Choroid plexus epithelial cell (primary cell): ENCODE measurements at places on chromosomes 5 and 9.

DNA sequence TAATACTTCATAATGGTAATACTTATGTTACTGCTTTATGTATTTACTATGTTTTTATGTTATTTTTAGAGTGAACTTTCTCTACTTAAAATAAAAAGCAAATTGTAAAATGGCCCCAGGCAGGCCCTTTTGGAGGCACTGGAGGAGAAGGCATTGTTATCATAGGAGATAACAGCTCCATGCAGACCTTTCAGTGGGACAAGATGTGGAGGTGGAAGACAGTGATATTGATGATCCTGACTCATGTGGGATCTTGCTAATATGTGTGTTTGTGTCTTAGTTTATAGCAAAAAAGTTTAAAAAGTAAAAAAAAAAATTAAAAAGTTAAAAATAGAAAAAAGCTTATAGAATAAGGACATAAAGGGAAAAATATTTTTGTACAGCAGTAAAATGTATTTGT, 74.5 kb downstream of the IQGAP2 start:
- DNase-seq: no peak

- no peak for DNase-seq
Observed at GRCh38 chr5:19531374-19531952, 456.5 kb downstream of the CDH18 start.

DNA sequence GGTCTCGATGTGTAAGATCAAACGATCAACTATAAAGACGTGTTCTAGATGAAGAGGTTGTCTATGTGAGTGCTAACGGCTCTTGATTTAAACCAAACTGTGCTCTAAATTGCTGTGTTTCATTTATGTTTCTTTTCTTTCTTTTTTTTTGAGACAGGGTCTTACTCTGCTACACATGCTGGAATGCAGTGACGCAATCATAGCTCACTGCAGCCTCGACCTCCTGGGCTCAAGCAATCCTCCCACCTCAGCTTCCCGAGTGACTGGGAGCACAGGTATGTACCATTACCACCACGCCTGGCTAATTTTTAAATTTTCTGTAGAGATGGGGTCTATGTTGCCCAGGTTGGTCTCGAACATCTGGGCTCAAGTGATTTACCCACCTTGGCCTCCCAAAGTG, 24.0 kb upstream of the RNF130 start:
- DNase-seq: no peak

- DNase-seq: no peak
Observed at GRCh38 chr5:119336845-119337580, 18.8 kb upstream of the TNFAIP8 start.

DNA sequence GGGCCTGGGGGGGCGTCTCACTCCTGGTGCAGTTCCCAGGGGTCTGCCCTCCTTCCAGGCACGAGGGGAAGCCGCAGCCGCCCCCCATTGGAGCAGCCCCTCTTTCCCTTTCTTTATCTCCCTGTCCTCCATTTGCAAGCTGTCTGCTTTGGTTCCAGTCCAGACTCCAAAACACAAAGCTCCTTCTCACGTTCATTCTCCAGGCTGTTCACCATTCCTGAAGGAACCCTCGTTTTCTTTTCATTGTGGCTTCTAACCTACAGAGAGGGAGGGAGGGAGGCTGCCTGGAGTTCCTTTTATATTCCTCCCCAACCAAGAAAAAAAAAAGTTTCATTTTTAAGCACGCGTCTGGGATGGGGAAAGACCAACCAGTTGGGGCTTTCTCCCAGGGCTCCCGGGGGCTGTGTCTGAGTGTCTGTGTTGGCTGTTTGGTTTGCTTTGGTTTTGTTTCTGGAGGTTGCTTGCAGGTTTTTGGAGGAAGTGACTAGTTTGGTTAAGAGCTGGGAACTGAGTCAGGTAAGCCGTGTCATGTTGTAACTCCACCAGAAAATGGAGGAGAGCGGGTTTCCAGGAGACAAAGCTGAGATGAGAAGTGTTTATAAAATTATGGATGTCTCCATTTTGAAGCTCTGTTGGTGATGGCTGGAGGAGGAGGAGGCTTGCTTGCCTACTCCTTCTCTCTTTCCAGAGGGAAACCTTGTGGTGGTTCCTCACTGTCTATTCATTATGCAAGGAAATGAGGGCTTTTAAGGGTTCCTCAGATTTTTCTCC, 1.6 kb downstream of the ZNF462 start:
- DNase-seq: peak; percentile 53

DNA sequence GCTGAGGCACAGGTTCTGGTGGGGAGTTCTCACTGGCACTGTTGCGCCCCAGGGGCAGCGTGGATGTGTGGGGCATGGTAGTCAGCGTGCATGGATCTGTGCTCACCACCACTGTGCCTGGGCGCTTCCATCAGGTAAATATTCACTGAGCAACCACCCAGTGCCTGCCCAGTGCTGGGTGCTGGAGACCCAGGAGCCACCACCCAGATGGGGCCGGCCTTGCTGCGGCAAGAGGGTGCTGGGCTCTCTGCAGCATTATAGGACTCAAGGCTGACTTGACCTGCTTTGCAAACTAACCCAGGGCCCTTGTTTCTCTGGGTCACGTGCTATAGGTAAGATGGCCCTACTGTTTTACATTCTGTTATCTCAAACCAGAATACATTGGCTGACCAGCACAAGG, 60.5 kb downstream of the DAP start:
- no peak for DNase-seq

GRCh38 chr9:131518553-131518952, 12.5 kb downstream of the UCK1 start:
- DNase-seq: no peak

GRCh38 chr9:101235105-101235866, 149.5 kb downstream of the BAAT start:
- peak; percentile 33 for DNase-seq

DNA sequence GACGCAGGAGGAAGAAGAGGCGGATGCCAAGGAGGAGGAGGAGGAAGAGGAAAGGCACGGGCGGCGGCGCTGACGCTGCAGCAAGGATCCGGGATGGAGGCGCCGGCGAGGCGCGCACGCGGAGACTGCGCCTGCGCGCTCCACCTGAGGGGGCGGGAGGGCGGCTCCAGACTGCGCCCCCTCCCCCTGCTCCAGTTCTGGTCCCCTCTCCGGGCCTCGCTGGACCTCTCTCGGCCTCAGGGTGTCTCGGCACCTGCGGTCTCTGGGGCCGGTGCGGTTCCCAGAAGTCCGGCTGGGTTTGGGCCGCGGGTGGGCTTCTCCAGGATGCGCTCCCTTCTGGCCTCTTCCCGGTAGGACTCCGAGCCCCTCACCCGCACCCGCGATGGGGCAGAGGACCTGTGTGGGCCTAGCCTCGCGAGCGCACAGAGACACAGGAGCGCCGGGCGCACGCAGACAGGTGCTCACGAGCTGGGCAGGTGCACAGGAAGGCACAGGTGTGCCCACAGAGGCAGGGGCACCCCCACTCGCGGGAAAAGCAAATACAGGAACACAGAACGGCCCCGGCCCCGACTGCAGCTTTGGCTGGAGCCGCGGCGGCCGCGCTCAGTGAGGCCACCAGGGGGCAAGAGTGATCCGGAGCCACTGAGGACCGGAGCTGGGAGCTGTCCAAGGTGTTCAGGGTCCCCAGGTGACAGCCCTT, at the start of gene NPDC1:
Gene NPDC1, minus strand, starts transcription at position 90 of the 700 bp plus-strand sequence. CDS start 188 bp downstream, outside the sequence.
- DNase-seq: peak; percentile 68

DNA sequence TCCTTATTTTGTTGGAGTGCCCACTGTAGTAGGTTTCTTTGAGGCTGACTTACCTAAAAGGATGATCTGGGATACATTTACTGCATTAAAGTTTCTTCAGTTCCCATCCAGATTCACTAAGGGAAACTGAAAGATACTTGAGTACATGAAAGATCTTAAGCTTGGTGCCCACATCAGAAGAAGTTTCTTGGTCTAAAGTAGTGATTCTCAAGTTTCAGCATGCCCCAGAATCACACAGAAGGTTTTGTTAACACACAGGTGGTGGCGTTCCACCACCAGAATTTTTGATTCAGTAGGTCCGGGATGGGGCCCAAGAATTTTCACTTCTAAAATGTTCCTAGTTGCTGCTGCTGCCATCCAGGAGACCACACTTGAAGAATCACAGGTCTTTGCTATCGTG, 171.0 kb downstream of the ZNF462 start:
- no peak for DNase-seq

DNA sequence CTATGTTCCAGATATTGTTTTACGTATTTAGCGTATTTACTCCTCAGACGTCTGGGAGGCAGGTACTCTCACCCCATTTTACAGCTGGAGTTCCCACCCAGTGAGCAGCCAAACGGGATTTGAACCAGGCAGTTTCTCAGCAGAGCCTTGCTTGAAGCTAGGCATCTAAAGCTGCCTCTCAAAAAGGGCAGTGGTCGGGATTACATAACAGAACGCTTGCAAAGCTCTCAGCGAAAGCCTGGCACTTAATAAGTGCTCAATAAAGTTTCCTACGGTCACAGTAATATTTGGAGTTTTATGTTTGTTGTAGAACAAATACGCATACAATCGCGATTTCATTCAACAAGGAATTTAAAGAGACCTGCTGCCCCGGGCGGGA, 286 bp upstream of the BSPRY start:
- DNase-seq: no peak

DNA sequence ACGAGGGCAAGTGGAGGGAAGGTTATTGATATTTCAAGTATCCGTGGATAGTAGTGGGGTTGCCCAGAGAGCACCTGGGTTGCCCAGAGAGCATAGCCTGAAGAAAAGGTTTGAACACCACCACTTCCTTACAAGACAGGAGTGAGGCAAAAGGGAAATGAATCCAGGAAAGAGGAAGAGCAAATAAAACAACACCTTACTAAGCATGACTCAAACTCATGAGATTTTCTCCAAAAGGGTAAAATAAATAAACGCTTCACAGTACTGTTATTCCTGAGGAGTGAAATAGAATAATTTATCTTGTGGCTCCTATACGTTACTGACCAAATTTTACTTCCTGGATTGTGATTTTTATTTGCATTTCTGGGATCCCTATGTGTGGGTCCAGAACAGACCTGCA, 65.2 kb upstream of the PTPRD start:
- DNase-seq: peak; percentile 23

- no peak for DNase-seq
Observed at GRCh38 chr5:63089147-63089546, 510.5 kb downstream of the LRRC70 start.

- DNase-seq: peak; percentile 9
Observed at GRCh38 chr5:169647566-169647965, 10.5 kb downstream of the DOCK2 start.

- no peak for DNase-seq
Observed at GRCh38 chr9:70130266-70130665, 86.6 kb downstream of the MAMDC2 start.

DNA sequence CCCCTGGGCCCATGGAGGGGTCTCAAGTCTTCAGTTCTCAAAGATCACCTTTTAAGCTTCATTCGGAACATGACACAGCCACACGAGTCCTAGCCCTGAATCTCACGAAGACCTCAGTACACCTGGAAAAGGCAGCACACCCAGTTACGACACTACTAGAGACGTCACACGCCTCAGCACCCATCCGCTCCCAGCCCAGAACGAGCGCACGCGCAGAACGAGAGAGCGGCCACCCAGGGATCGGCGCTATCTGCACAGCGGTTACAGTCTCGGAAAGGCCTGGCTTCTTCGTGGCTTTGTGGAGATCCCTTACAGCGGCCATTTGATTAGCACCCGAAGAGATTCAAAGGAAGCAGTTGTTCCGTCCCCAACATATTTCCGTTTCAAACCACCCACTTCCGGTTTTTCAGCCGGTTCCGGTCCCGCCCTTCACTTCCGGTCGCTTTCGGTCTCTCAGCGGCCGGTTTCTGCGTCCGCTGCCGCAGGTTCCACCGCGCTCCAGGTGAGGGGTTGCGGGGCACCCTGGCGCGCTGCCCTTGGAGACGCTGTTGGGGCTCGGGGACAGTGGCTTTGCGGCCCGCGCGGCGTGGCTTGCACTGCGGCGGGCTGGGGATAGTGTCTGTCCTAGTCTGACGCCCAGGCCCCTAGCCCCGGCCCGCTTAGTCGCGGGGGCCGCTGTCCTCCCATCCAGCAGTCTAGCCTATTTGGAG, at the start of gene UBLCP1:
Gene UBLCP1, plus strand, starts transcription at position 432 of the 710 bp plus-strand sequence. CDS start 5,626 bp downstream, outside the sequence.
- DNase-seq: peak; percentile 75

DNA sequence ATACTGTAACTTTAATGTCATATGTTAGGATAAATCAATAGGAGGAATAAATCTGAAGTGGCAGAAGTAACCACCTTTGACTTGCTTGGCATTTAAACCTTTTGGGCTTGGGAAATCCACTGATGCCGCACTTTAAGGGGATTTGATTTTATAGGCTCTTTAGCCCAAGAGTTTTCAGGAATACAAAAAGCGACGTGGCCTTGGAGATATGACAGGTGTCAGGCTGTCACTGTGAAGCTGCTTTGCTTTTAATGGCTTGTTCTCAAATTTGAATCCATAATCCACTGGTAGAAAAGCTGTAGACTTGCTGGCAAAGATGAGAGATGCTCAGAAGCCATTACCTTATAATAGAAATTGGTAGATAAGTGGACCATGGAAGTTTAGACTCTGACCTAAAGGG, 71.6 kb downstream of the GABRG2 start:
- DNase-seq: no peak

DNA sequence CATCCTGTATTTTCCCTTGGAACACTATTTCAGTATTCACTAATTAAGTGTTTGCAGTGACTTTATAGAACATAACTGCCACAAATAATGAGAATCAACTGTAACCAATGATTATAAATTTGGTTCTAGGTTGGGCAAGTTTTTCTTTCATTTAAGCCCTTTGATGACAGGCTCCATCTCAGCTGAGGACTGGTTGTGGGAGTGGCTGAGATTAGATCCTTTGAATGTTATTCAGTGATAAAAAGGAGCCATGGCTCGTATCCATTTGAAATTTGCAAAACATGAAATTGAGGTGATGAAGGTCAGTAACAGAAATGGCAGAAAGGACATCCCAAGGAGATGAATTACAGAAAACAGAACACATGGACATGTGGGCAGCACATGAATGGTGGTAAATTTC, 138.1 kb upstream of the PCA3 start:
- DNase-seq: no peak

- peak; percentile 70 for DNase-seq
Observed at GRCh38 chr5:54993318-54993717, 7.9 kb upstream of the ESM1 start.

DNA sequence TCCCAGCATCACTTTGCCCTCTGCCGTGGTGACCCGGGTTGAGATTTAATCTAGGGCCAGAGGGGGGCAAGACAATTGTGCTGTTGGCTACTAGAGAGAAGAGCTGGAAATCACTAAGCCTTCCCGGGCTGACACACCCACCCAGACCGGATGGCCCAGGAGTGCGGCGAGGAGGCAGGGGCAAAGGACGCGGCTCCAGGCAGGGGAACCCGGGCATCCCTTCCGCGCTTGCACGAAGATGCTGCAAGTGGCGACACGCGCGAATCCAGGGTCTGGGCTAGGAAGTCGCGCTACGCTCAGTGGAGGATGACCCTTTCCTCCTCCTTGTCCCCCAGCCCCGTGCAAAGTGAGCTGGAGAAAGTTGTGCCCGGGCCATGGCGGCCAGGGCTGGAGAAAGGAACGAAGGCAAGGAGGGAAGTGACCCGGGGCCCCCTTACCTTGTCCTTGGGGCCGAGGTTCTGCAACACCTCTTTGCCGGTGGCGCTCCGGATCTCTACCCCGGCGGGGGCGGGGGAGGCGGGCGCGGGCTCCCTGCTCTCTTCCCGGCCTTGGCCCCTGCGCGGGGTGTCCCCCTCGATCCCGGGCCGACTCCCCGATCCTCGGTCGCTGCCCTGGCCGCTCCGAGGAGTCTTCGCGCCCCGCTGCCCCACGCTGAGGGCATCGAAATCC, 693 bp downstream of the DPYSL3 start:
- peak; percentile 18 for DNase-seq

- DNase-seq: peak; percentile 84
Observed at GRCh38 chr5:33311893-33312292, 128.9 kb upstream of the TARS1 start.
